NCI-H1105 (cell line): ENCODE measurements at places on chromosomes 16 and 17.
A peak's percentile ranks its signal among the peaks of the same experiment; 100 is the strongest.

- peak; percentile 53 for DNase-seq
Measured at GRCh38 chr17:29579866-29580771, 9.3 kb downstream of the GIT1 start.

GRCh38 chr17:42181851-42182207 lies 887 bp upstream of the KCNH4 start:
- DNase-seq = no peak

GRCh38 chr16:2029350-2029749 lies 2.6 kb downstream of the NHERF2 start:
- no peak for DNase-seq

- DNase-seq = no peak
Measured at GRCh38 chr17:68748381-68748780, 147.2 kb upstream of the FAM20A start.
